ENCODE measurements at places on chromosomes 1 and 21.

GRCh38 chr1:2927393-2928360 lies 93.6 kb upstream of the ACTRT2 start:
- no peak for DNase-seq

GRCh38 chr21:42496120-42496838 lies at the start of gene RSPH1:
Gene RSPH1, minus strand, starts transcription at chr21:42496224. Its CDS starts 38 bp downstream, at chr21:42496186.
- DNase-seq, result peak; percentile 95

DNA sequence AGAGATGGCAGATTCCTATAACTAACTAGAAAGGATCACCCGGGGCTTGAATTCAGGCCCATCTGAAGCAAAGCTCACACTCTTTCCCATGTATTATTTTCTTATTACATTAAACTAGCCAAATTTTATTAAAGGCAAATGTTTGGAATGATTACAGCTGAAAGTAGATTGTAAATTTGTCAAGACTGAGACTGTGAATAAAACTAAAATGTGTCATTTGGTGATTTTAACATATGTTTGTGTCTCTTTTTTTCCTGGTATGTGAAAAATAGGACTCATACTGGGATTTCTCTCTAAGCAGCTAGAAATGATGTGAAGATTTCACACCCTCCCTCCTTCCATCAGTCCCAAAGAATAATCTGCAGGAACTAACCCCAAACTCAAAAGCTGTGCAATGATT lies 19.1 kb upstream of the KIAA0040 start:
- no peak for DNase-seq

GRCh38 chr21:46069719-46070279 lies 28.1 kb upstream of the COL6A2 start:
- DNase-seq, result no peak

- no peak for DNase-seq
Observed at GRCh38 chr1:206732508-206732907, 38.1 kb upstream of the IL19 start.

Measured in stimulated activated CD8-positive, alpha-beta memory T cell treated with anti-CD3 and anti-CD28 coated beads, Interleukin-15, amount 100 ng/mL, for 24 hours (primary cell).